ENCODE measurements at places on chromosomes 16 and 17.

DNA sequence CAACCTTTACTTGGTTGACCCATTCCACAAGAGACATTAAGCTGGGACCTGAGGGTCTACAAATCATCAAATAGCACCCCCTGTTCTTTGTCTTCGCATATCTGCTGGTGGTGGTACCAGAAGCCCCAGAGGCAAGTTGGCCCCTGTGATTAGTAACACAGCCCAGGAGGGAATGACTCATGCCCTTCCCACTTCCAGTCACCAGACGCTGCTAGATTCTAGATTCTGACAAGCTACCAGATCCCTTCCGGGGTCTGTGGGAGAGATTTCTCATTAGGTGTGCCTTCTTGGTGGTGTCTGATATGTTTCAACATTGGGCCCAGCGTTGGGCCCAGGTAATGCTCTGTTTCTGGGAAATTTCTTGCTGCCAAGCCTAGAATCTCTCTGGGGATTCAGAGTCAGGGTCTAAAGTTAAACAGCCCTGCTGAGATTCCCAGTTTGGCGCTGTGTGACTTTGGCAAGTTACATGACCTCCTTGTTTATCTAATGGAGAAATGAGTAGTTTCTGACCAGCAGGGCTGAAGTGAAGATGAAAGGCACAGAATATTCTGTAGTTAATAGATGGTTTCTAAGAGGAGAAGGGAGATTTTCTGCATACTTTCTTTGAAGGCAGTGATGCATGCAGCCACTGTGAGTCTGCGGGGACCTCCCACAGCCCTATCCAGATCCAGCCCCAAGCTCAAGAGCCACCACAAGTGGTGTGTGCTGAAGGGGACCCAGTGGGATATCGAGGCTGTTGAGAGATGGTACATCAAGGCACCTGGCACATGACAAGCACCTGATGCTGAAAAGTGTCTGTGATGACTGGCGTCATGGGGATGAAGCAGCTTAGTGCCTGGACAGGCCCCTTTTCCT is 3.9 kb downstream of the TRPV2 start:
- no peak for DNase-seq

GRCh38 chr16:57001026-57001679 is 11.8 kb downstream of the NLRC5 start:
- DNase-seq: no peak

DNA sequence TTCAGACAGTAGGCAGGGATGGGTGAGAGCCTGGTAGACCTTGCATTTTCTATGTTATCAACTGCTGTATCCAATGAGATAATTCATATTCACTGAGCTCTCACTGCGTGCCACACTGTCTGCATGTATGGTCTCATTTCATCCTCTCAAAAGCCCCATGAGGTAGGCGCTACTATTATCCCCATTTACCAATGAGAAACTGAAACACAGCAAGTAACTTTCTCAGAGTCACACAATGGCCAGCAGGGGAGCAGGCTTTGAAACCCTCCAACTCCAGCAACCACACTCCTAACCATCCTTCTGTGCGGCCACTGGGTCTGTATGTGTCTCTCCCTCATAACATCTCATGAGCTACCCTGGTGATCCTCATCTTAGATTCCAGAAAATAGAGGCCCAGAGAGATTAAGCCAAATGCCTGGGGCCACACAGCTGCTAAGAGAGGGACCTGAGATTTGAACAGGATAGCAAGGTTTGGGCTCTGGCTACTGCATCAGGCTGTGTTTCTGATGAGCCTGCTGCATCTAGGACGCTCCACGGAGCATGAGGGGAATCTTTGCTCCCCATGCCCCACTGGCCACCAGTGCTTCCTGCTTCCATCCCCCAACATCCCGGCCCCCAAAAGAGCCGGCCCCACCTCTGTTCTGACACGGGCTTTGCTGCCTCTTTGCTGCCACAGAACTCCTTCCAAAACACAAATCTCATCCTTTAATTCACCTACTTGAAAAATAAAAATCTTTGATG is 3.2 kb downstream of the CCR7 start:
- DNase-seq: no peak

- DNase-seq: no peak
These were observed at the start of gene MT1B for GRCh38 chr16:56651586-56651985. MT1B (plus strand) TSS chr16:56651886; CDS start chr16:56651954, 68 bp downstream.

DNA sequence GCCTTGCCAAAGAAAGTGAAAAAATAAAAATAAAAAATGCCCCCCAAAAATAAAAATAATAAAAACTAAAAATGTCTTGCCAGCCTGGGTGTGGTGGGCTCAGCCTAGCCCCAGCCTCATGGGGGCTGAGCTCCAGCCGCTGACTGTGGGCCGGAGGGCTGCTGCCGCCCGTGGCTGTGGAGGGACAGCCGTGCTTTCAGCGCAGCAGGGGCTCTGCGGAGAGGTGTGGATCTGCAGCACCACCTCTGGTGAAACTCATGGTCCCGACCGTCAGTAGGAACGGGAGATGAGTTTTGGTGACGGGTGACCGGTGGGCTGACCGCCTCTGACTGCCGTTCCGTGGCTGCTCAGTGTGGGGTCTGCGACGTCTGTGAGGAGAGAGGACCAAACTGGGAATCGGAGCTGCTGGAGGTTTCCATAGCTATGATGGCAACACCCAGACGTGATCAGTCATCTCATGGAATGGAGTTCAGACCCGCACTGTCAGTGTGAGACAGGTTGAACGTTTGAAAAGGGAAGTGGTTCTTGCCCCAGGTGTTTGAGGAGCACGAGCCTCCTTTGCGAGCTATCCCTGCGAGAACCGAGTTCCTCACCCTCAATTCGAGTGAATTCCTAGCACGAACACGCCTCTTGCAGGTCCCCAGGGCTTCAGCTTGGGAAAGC is 12.0 kb upstream of the RPL13 start:
- DNase-seq: no peak

DNA sequence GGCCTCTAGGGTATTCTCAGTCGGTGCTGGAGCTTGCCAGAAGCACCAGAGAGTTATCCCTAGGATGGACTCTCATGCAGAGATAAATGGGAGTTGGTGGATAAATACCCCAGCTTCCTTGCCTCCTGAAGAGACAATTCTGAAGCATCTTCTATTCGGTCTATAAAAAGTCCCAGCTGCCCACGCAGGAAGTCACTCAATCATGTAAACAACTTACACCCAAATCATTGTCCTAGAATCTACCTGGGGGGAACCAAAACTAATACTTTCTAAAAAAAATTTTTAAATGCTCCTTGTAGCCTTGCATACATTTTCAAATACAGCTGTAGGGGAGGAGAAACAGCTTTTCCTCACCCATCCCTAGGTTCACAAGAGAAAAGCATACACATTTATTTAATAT is 66.6 kb upstream of the ELAC2 start:
- no peak for DNase-seq

DNA sequence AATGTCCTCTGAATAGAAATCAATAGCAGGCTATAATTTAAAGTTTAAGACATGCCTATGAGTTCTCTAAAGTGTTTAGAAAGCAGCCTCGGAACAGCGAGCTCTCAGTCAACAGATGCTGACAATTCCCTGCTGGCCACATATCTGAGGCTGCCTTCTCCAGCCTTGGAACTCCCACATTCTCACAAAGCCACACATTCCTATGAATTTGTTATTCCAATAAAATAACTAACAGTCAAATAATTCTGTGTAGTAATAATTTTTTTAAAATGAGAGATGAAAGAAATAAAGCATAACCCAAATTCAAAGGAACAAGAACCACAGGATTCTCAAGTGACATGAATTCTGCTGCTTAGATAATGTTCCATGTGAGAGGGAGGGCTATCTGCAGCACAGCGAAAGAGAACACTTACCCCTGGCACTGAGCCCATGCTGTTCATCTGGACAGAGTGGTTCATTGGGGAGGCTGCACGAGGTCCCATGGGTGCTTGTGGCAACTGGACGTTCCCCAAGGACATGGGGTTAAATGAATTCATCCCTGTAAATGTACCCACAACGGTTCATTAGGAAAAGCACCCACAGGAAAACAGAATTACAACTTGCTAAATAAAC is 56.9 kb upstream of the TRAP1 start:
- no peak for DNase-seq

DNA sequence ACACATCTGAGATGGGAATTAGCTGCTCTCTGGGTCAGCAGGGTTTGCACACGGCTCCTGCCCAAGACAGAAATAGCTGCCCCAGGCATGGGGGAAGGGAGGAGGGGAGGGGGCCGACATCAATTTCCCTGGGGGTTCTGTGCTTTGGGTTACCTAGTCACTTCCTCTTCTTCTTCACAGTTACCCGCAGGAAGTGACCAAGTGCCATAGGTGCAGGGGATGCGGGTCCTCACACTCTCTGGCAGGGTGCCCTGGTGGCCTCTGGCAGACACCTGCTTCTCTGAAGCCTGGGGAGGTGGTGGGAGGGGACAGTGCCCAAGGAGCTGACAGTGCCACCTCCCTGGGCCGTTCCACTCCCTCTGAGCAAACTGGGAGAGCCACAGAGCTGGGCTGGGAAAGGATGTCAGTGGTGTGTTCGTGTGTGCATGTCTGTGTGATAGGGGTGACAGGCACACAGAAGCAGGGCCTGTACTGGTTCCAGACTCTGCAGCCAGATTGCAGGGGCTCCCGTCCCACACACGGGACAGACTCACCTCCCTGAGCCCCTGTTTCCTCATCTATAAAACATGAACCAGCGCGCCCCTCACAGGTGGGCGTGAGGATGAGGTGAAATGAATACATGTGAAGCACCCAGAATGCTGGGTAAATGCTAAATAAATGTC is 18.2 kb downstream of the SCN4A start:
- DNase-seq: no peak

DNA sequence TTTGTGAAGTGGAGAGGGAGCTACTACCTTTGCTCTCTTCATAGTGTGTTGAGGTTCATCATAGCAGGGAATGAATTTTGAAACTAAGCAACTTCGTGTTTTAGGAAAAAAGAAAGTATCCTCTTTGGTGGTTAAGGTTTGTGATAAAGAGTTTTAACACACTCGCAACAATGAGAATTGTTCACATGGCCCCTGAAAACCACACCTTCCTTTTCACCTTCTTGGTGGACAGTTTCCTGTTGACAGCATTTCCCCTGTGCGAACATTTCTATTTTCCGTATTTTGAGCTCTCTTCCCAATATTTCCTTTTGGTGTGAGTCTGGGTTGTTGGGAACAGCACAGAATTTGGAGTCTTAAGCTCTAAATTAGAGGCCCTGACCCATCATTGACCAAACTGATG is 3.8 kb downstream of the OR4D2 start:
- DNase-seq: no peak

DNA sequence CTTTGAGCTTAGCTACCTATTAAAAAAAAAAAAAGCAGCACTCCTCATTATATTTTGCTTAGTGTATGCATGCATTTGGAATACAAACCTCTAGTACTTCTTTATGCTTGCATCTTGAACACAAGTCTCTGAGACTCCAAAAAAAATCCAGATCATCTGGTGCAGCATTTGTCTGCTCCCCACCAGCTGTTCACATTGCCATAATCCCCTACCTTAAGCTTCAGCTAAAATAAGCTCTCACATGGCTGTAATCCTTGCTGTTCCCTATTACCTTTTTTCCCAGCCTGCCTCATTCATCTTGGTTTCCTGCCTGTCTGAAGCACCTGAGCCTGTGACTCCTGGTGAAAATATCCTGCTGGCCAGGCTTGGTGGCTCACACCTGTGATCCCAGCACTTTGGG is 7.5 kb upstream of the NFATC2IP start:
- DNase-seq: no peak

DNA sequence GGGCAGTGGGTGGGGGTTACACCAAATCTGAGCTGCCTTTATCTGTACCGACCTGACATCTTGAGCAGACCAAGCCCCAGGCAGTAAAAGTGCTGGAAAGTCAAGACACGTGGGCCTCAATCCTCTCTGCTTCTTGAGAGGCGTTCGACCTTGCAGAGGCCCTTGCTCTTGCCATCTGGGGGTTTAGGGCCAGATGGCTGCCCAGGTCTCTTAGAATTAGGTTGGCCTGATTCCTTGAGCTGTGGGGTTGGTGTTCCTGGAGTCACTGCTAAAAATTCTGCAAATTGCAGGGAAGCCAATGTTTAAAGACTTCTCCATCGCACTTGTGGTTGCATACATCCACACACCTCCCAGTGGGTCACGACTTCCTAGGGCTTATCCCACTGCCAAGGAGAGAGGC is 238.2 kb upstream of the ASIC2 start:
- DNase-seq: no peak

DNA sequence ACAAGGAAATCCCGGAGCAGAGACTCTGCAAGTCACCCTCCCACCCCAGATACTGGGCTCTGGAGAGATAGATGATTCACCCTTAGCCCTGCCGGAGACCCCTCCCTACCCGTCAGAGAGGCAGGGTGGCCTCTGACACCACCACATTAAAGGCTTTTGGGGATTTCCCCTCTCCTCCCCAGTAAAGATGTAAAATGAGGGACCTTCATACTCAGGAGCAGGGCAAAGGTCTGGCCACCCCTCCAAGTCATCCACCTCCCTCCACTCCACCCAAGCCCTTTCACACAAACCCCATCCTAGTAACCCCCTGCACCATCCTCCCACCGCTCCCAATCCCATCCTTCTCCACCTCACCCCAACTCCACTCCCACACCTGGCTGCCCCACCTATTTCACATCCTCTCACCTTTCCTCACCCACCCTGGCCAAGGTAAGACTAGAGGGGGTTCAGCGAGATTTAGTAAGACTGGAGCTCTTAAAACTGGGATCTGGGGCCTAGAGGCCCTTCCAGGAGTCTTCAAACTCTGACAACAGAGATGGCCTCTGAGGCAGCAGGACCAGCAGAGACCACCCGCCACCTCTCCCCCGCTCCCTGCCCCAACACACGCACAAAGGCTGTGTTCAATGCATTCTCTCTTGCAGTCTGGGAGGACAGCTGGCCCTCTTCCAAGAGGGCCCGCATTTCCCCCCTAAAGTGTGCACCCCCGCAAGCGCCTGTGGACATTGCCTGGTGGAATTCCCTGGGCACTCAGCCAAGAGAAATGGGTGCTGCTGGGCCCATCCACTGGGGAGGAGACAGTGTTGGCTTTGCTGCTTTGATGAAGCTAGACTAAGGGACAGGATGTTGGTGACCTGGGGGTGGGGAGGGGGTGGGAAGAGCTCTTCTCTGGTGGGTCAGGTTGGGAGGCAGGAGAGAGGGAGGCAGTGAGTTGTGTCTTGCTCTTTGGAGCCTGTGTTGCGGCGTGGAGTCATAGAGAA is 1.1 kb downstream of the ABAT start:
- DNase-seq: no peak

GRCh38 chr17:79986411-79987186 is 49.1 kb downstream of the TBC1D16 start:
- no peak for DNase-seq

DNA sequence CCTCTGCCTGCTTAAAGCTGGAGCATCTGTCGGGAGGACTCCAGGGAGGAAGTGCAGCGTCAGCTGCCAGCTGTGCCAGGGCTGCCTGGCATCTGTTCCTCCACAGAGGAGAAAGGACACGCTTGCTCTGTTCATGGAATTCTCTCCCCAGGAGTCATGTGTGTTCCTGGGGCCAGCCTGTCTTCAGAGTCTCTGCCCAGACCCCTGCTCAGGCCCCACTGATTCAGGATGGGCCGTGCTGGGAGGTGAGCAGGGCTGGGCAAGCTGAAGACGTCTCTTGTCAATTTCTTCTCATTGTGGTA is 24.2 kb downstream of the CRISPLD2 start:
- no peak for DNase-seq
